ENCODE measurements at places on chromosomes 6 and 20.
A peak's percentile ranks its signal among the peaks of the same experiment; 100 is the strongest.

- no peak for DNase-seq
These were observed 75.6 kb upstream of the RNF24 start for GRCh38 chr20:4090756-4091489.

DNA sequence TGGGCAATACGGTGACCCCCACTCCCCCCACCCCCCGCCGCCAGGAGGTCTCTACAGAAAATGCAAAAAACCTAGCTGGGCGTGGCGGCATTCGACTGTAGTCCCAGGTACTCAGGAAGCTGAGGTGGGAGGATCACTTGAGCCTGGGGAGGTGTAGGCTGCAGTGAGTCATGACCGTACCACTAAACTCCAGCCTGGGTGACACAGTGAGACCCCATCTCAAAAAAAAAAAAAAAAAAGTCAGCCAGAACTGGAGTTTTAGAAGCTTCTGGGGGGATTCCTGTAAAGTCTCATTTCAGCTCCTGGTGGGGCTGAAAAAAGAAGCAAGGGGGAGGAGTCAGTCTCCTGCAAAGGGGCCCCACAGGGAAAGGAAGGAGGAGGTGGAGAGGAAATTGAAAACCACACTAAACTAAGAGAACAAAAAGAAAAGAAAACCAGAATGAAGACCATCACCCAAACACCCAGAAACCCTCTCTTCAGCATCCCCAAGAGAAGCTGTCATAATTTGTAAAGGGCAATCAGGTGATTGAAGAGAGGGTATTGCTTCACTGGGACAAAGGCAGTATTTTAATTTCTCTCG is 50.4 kb downstream of the NOL4L start:
- peak; percentile 49 for DNase-seq

- DNase-seq = no peak
These were observed 128.8 kb upstream of the CD93 start for GRCh38 chr20:23214903-23215302.

GRCh38 chr6:101126501-101126900 is 245.4 kb upstream of the ASCC3 start:
- no peak for DNase-seq

GRCh38 chr6:170316071-170316470 is 9.5 kb downstream of the FAM120B start:
- DNase-seq = no peak

GRCh38 chr6:7723554-7723953 is 2.3 kb upstream of the BMP6 start:
- DNase-seq = no peak

DNA sequence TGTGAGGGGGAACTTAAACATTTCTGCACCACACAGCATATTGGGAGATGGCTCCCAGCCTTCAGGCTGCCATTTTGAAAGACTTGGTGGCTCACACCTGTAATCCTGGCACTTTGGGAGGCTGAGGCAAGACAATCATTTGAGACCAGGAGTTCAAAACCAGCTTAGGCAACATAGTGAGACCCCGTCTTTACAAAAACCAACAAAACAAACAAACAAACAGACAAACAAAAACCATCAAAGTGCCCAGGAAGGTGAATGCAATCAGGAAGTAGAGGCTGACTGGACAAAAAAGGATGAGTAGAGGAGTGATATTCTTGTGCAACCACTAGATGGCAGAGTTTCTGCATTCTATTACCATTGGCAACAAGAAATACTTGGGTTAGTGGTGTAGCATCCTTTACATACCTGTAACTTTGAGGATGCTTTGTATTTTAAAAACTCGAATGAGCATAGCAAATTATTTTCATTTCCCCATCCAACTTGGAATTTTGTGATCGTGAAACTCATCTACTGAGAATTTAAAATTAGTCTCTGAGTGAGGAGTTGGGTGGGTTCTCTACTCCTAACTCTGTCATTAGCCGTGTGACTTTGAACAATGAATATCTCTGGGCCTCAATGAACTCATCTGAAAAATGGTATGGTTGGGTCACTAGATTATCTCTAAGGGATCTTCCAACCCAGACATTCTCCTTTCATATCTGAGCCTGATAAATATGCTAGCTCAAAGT is 84.4 kb downstream of the CRYBG1 start:
- no peak for DNase-seq

DNA sequence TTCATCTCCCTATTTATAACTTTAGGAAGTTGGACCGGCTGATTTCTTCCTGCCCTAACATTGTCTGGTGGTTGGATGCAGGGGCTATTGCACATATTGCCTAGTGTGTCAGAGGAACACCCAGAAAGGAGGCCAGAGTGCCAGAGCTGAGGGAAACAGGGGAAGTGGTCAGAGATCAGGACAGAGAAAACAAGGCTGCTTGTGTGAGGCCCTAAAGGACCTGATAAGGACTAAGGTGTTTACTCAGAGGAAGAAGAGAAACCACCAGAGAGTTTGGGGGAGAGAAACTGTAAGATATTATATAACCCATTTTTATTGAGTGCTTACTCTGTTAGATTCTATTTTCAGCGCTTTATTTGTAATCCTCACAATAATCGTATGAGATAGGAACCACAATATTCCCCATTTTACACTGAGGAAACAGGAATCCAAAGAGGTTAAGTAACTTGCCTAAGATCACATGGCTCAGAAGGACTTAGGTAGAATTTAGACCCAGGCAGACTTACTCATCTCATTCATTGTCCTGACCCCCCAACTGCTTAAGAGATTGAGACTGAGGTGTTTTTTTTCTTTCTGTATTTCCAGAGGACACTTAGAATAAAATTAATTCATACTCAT is 54.0 kb upstream of the REV3L start:
- no peak for DNase-seq
